ENCODE measurements at places on chromosomes 7 and 10.

GRCh38 chr10:108653531-108653930 is 1269.8 kb downstream of the XPNPEP1 start:
- no peak for DNase-seq

DNA sequence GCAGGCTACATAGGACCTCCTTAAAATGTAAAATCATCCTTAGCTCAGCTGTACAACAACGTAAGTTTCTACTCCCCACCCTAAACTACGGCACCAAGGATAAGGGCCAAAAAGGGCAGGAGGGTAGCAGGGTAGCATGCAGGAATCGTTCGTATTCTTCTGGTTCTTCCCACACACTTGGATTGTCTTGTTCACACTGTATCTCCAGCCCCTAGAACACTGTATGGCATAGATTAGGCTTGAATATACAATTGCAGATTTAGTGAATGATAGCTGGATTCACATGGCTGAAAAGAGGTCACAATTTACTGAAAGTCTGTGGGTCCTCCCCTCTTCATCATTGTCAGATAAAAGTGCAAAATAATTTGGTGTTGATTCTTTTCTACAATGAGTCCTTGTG is 28.2 kb upstream of the PRKAR2B start:
- DNase-seq, result no peak

GRCh38 chr7:107834401-107834800 is 31.4 kb upstream of the SLC26A3 start:
- no peak for DNase-seq

DNA sequence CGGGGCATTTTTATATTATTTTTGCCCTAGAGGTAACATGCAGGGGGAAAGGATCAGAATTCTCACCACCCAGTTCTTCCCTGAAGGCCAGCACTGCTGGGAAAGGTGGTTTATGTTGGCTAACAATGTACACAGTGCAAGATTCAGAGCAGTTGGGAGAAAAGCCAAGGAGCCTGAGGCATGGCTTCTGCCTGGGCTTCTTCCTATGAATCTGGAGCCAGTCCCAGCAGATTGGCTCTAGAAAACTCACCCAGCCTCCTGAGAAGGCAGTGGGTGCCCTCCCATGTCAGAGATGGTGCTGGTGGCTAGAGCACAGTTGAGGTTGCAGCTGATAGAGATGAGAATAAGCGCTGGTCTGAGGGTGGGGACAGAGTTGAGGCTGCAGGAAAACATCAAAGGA is 44.7 kb upstream of the GPR26 start:
- DNase-seq, result no peak

- no peak for DNase-seq
Observed at GRCh38 chr7:157978766-157979165, 608.9 kb downstream of the PTPRN2 start.
